ENCODE measurements at places on chromosomes 13 and 19.

GRCh38 chr19:38769635-38770211, 3.6 kb downstream of the LGALS7 start:
- peak; percentile 80 for DNase-seq

DNA sequence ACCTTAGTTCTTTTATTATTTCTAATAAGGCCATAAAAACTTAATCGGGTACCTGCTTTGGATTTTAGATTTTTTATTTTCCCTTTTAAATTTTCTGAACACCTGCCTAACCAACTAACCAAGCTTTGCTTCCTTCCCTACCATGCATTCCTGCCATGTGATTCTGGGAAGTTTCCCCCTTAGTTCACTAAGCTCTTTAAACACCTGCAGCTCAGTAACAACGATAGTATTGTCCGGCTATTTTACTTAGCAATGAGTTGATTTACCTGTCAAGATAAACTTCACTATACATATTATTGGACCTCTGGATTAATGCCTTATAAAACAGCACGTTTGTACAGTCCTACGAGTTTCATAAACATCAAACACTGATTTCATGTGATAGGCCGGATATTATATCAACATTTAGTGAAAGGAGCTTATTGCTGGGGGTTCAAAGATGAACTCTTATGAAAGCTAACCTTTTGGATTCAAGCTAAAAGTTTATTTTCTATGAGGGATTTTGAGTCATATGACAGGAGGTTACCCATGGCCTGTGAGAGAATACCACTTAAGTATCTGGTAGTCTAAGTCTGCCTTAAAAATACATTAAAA, 81.0 kb upstream of the STARD13 start:
- DNase-seq: no peak

DNA sequence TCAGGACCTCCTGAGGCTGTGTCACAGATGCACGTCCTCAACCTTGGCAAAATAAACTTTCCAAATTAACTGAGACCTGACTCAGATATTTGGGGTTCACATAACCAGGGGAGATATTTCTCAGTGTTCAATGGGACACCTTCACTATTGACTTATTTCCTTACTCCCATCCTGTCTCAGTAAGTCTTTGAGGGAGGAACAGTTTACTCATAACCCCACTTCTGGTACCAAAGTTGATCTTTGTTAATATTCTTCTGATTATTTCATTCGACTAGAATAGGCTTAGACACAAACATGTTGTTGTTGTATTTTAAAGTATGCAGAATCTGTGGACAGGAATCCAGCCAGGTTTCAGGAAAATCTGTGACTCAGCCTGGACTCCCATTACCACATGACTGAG, 34.6 kb upstream of the CHST8 start:
- no peak for DNase-seq

DNA sequence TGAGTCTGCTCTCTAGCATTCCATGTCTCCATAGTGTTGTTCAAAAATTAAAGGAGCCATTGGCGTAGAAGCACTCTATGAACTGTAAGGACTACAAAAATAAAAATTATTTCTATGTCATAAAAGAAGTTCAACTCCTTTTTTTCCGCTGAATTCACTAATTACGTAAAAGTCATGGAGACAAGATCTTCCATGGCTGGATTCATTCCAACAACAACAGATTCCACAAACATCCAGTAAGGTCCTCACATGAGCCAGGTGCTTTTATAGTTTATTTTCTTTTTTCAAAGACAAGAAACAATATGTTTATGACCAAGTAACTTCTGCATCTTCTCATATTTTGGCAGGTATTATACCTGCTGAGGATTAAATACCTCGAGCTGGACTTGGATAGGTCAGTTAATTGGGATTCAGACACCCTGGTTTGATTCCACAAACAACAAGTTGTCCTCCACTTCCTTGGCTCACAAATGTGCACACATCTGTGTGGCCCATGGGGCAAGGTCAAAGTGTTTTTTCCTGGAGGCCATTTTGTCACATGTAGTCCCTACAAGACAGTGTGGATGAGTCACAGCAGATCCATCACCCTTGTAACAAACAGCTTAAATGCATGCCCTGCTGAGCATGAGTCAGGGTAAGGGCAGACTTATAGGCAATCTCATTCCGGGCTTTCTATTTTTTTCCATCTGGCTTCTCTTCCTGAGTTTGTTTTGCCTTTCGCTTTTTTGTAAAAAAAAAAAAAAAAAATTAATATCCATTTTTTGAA, 475.6 kb downstream of the COG6 start:
- DNase-seq: no peak
